RWPE2 (cell line): ENCODE measurements at places on chromosomes 2 and 18.

DNA sequence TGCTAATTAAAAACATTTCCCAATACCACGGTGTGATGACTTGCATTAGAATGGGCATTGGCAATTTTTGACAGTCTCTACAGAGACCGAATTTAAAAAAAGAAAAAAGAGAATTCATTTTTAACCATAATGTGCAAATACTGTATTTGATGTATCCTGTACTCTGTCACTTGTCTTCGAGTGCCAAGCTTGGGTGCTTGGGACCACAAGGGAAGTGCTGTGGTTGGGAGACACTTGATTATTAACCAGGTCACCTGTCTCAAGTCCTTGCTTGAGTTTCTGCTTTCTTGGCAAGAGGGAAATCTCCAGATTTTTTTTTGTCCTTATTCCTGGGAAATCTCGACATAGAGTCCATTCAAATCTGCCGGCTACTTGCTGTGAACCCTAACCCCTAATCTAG lies 209.0 kb downstream of the MC4R start:
- no peak for DNase-seq

DNA sequence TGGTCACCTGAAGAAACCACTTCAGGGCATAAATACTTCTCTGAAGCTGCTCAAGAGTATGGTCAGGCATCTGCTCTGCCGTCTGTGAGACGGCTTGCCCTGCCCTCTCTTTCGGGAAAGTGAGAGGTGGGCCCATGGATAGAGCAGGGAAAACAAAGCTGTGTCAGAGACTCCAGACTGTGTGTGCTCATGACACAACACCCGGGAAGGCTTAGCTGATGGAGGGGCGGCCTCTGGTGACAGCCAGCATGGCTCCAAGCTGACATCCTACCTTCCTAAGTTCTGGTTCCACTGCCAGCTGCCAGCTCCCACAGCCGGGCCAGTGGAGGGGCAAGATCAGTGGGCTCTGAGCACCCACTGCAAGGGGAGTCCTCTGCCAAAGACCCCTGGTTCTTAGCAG lies 215.3 kb downstream of the ANKRD30B start:
- no peak for DNase-seq

DNA sequence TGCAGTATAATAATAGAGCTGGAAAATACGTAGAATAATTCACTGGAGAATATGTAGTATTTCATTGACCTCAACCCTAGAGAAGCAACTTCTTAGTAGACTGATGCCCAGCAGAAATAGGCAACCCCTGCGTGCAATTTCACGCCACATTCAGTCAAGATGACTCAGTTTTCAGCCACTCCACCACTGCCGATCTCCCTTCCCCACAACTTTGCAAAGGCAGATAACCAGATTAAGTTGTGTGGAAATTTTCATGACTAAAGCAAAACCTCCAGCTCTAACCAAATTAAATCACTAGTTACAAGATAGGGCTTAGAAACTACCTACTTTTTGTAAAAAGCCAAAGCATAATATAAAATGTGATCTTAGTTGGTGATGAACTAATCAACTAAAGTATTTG lies 63.3 kb upstream of the STK17B start:
- no peak for DNase-seq

DNA sequence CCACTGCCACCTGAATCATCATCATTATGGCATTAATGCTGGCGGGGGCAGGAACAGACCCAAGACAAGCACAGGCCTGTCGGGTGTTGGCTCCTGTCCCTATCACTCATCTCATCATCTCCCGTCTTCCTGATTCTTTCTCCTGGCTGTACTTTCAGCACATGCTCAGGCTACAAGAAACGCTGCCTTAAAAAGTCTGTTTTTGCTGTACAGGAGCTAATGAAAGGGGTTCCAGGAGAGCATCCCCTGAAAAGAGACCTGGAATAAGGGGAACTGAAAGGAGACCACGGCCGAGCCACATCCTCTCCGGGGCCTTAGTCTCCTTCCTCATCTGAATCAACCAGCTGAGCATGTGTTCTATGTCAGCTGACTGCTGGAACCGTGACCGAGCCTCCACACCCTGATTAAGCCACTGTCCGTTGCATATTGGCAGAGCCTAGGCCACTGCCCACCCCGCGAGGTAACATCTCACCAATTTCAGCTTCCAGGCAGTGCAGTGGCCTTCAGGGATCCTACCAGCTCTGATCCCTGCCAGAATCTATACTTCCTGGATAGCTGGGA lies 62.6 kb downstream of the DNMT3A start:
- no peak for DNase-seq

- no peak for DNase-seq
These were observed 287.9 kb downstream of the PDE11A start for GRCh38 chr2:177784745-177785067.

GRCh38 chr2:221747289-221747972 lies 175.3 kb upstream of the EPHA4 start:
- no peak for DNase-seq

- DNase-seq, result no peak
These were observed 138.7 kb upstream of the RBMS1 start for GRCh38 chr2:160632084-160632975.

- DNase-seq, result no peak
These were observed 5.4 kb upstream of the POU3F3 start for GRCh38 chr2:104848526-104848925.

DNA sequence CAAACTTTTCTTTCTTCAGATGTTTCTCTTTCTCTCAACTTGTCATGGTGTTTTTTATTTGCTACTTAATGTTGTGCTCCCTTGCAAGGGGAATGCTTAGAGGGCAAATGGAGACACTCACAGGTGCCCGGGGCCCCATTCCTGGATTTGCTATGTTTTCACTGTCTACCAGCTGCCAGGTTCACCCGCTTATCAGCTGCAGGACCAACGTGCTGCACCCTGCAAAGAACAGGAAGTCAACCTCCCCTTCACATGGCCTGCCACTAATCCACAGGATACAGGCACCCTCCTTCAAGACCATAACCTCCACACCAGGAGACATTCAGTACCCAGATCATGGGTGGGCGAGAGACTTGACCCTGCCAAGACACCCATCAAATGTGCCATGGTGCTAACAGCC lies 237.6 kb upstream of the STON1 start:
- no peak for DNase-seq

- no peak for DNase-seq
These were observed 148.2 kb upstream of the GLI2 start for GRCh38 chr2:120587279-120587996.

DNA sequence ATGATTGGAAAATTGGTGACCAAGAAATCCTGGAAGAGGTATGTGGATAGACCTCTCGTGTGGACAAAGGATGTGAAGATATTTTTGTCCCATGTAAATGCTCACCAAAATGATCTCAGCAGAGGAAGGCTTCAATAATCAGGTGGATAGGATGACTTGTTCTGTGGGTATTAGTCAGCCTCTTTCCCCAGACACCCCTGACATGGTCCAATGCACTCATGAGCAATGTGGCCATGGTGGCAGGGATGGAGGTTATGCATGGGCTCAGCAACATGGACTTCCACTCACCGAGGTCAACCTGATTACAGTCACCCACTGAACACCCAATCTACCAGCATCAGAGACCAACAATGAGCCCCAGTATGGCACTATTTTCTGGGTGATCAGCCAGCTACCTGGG lies 20.2 kb downstream of the CHRNA1 start:
- no peak for DNase-seq

DNA sequence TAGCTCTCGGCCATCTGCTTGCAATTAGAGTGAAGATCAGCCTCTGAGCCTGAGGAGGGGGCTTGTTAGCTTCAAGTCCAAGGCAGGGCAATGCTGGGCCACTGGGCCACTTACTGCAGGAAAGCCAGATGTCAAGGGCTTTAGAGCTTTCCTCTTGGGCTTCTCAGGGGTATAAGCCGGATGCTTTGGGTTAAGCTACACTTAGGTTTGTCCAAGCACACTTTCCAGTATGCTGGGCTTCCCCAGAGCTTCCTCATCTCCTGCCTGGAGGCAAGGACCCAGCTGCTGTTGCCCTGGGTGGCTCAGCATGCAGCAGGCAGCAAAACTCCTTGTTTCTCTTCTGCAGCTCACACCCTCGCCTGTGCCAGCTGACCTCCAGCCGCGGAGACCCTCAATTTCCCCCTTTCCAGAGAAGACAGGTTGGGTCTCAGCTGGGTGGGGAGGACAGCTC lies 29.0 kb upstream of the ATOH8 start:
- no peak for DNase-seq

- DNase-seq, result no peak
These were observed 122.2 kb downstream of the NCOA1 start for GRCh38 chr2:24613154-24613814.

DNA sequence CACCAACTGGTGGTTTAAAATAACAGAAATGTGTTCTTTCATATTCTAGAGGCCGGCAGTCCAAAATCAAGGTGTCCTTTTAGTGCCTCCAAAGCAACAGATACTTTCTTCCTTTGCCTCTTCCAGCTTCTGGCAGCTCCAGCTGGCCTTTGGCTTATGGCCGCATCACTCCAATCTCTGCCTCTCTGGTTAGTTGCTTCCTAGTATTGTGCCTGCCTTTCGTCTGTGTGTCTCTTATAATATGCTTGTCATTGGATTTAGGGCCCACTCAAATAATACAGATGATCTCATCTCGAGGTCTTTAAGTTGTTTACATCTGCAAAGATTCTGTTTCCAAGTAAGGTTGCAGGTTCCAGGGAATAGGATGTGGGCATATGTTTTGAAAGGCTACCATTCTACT lies 855.2 kb upstream of the ID2 start:
- DNase-seq, result no peak

- DNase-seq, result no peak
These were observed 17.4 kb downstream of the DYNC2LI1 start for GRCh38 chr2:43791035-43791765.

DNA sequence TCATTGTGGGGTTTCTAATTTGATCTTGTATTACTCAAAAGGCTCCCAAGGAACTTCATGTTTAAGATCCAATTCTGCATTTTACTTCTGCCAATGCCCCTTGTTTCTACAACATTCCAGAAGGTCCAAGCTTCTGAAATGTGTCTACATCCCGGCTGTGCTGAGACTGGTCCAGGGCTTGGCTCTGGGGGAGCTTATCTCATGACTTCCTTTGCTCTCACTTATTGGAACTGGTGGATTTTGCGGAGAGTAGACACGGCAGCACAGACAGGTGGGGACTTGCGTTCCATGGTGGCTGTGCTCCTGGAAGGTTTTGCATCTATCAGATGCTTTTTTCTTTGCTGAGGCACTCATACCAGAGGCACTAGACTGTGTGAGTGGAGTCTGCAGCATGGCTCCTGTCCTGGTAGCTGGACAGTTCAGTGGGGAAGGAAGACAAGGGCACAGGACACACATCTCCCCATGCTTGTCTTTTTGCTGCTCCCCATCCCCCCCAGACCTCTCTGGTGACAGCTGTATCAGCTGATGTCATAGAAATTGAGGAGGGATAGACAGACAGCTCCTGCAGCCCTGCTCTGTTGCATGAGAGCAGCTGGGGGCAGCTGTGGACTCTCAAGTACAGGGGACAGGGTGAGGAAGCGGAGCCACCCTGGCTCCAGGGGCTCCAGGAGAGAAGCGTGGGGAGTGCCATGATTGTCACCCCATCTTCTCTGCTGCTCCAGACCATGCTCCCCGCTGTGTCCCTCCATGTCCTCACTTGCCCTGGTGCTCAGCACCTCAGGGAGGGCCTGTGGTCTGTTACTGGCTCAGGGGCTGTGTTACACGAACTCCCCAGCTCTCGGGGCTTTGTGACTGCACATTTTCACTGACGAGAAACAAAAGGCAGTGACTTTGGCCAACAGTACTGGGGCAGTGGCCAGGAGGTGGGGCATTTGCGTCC lies 46.0 kb downstream of the ACAA2 start:
- DNase-seq, result no peak

DNA sequence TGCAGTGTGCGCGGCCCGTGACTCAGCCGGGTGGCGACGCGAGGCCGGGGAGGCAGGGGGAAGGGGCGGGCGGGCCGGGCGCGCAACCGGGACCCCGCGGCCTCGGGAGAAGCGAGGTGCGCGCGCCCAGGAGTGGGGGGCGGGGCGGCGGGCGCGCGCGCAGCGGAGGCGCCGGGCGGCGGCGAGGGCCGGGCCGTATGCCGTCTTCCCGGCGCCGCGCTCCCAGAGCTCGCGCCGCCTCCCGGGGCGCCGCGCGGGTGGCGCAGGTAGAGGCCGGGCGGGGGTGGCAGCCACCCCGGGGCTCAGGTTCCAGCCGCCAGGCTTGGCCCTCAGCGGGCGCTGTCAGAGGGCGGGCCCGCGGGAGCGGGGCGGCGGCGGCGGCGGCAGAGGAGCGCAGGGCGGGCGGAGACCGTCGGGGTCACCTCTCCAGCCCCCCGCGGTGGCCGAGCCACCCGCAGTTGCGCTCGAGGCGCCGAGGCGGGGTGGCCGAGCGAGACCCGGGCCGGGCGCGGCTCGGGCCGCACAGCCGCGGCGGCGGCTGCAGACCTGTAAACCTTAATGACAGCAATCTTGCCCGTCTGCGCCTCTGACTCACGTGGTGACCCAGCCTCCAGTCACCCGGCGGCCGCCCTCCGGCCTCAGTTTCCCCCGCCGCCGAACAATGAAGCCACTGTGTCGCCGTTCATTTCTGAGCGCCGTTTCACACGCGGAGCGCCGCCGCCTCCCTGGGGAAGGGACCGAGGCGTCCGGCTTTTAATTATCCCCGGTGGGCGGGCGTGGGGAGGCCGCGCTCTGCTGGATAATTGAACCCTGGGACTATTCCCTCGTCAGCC lies 25.3 kb upstream of the SMAD7 start:
- DNase-seq, result no peak

- DNase-seq, result no peak
These were observed 177.5 kb downstream of the ANAPC1 start for GRCh38 chr2:111706481-111707001.

DNA sequence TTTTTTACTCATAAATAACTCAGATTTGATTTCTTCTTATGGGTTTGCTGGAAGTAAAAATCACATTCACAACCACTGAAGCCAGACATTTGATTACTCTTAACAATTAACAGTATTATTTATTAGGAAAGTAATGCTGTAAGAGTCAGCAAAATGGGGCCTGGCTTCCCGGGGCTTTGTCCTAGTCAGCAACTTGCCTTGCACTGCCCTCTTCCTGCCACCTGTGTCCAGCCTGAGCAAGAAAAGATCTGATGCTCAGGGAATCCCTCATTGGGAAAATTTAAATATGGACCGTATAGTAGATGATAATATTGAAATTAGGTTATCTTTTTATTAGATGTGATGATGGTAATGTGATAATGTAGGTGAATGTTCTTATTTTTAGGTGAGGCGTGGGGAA lies 30.8 kb upstream of the ACYP2 start:
- no peak for DNase-seq

GRCh38 chr2:187143537-187143936 lies 294.6 kb upstream of the ZSWIM2 start:
- no peak for DNase-seq
